DND-41 (cell line): ENCODE measurements at places on chromosomes 1 and 21.

DNA sequence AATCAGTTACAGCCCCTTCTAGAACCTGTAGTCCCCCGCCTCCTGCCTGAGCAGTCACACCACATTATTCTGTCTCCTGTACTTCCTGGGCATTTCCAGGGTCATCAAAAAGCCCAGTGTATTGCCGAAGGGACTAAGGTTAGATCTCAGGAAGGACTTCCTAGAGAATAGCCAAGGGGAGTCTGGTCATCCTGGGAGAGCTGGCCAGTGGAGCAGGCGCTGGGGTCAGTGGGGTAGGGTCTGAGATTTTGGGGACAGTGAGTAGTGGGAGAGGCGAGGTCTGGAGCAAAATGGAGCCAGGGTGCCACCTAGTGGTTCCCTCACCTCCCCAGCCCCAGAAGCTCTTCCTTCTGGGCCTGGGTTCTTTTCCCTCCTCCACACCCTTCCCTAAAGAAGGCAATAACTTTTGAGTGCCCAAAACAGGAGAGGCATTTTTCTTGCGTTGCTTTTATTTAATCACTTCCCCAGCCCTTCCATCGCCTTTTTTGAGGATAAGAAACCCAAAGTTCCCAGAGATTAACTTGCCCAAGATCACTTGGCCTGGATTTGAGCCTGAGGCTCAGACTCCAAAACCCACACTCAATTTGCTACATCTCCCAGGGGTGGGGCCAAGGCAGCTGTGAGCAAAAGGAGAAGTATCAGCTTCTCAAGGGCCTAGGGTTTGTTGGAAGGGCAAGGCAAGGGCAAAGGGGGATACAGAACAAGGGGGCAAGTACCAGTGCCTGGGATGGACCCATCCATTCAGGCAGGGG lies 7.3 kb upstream of the PMVK start:
- peaks cover 28% of the 10 kb centered on the region for H3K36me3 ChIP-seq
- H3K27ac ChIP-seq: peak overlapping the region; percentile 24; the same call in 1 of the 2 replicates
- peaks cover 32% of the 10 kb centered on the region for H3K4me1 ChIP-seq
- DNase-seq: peak; percentile 56
- no peaks in the 10 kb centered on the region for H3K27me3 ChIP-seq

DNA sequence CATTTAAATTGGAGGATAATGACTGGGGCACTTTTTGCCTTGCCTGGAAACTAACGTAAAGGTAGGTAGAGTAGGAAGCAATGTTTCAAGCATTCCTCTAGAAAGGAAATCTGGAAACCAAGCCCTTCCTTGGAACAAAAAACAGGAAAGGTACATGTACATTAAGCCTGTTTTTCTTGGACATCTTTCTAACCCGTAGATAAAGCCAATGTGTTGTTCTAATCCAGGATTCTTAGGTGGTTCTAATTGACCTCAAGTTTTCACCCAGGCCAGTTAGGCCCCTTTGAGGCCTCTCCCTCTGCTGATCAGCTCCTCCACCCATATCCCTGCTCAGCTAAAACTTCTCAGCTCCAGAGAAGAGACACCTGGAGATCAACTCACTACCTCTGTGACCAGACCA lies 6.3 kb upstream of the DUSP23 start:
- H3K36me3 ChIP-seq: no peaks in the 10 kb centered on the region
- H3K4me3 ChIP-seq: no peak overlapping the region
- no peak overlapping the region for H3K27ac ChIP-seq
- DNase-seq: no peak
- no peaks in the 10 kb centered on the region for H3K4me1 ChIP-seq
- peaks cover 16% of the 10 kb centered on the region for H3K27me3 ChIP-seq

GRCh38 chr21:41701749-41702148 lies 65.1 kb downstream of the RIPK4 start:
- no peak for DNase-seq
- no peak overlapping the region for H3K27ac ChIP-seq
- H3K36me3 ChIP-seq: no peaks in the 10 kb centered on the region

DNA sequence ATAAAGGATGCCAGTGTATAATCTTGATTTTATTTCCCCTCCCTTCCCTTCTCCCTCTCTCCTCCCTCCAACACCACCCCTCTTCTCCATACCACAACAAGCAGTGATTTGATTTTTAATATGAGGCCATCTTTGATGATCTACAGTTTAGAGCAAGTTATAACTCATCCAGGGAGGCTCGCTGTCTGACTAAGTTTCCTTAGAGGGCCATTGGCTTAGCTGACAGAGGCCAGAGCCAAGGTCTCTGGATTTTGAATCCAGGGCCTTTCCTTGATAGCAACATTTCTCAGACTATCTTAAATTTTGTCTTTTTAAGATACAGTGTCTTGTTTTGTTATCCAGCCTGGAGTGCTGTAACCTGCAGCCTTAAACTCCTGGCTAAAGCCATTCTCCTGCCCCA lies 431.0 kb upstream of the USP24 start:
- no peak for DNase-seq
- H3K36me3 ChIP-seq: no peaks in the 10 kb centered on the region
- H3K27ac ChIP-seq: no peak overlapping the region
- H3K4me1 ChIP-seq: no peaks in the 10 kb centered on the region

DNA sequence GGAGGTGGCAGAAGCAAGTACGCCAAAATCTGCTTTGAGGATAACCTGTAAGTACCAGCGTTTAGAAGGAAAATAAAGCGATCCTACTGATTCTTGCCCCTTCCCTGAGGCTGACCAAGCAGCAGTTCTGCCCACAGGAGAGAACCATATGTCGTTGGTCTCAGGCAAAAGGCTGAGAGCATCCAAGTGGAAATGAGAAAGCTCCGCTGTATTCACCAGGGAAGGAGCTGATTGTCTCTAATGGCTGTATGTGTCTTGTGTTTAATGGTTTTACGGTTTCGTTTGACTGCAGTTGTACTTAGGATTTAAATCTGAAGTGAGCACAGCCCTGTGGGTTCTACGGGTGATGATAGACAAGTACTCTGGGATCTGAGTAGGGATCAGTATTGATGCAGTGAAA lies 21.9 kb downstream of the FAM3B start:
- H3K27ac ChIP-seq: no peak overlapping the region
- H3K4me3 ChIP-seq: no peak overlapping the region
- H3K4me1 ChIP-seq: no peaks in the 10 kb centered on the region
- H3K27me3 ChIP-seq: peaks cover 6% of the 10 kb centered on the region
- no peaks in the 10 kb centered on the region for H3K36me3 ChIP-seq
